ENCODE measurements at places on chromosomes 5 and 9.

DNA sequence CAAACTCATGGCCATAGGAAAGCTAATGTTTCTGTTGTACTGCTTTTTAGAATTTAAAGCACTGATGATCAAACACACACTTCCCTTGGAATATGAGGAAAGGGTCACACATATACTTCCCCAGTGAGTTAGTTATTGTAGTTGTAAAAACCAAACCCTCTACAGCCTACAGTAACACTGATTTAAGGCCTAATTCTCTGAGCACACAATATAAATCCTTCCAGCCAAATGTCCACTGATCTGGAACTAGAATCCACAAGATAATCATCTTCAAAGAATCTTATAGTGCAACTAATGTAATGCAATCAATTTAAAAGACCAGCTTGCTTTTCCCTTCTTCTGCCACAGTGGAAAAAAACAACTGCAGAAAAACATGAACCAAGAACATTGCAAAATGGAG lies 219.3 kb downstream of the CAAP1 start:
- no peak for DNase-seq

DNA sequence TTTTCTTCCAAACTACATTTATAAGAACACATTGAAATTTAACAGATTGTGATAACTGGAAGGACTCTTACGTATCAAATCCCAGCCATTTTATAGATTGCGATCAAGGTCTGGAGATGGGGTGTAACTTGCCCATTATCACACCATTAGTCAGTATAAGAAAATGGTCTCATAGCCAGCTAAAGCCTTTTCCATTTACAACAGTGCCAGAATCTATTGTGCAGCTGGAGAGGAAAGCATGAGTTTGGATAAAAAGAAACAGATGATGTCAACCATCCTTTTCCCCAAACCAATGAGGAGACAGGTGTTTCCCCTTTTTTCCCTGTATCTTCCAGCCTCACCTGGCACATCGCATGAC lies 658.8 kb downstream of the ACTL7B start:
- DNase-seq: no peak

DNA sequence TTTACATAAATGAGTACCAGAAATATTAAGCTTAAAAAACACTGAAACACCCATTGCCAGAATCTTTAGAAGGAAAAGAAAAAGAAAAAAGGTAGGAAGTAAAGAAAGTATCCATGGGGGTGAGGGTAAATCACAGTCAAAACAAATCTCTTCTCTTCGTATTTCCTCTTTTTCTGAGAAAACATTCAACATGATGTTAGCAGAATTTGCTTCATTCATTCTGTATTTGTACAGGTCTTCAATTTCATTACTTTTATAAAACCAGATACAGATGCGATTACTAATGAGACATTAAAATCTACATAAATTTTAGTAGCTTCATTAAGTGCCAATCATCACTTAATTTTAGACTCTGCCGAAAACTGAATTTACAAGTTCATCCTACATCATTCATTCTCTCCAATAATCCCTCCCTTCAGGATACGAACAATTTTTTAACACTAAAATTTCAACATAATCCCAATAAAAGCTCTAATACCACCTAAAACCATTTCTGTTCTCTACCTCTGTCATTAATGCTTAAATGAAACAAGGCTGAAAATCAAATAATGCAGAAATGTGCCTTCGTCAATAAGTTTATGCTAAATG lies 7.0 kb downstream of the NR3C1 start:
- DNase-seq: no peak

DNA sequence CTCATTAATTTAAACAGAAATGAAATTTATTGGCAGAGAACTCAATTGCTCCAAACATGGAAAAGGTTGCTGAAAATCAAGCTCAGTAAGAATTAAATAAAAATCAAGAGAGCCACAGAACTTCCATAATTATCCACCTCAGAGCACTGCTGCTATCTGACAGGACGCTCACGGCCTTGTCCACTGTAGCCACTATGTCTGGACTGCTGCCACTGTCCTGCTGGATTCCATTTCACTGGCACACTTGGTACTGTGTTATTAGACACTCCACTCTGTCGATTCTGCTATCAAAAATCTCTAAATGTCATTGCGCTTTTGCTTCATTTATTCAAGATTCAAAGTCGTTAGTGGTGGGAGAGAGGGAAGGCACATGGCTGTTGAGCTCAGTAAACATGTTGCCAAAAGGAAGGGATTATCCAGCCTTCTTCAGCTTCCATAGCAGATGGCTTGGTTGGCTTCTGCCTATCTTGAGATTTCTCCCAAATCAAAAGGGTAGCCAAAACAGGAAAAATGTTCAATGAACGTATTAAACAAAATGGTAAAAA lies 815.0 kb downstream of the CDH18 start:
- DNase-seq: no peak

DNA sequence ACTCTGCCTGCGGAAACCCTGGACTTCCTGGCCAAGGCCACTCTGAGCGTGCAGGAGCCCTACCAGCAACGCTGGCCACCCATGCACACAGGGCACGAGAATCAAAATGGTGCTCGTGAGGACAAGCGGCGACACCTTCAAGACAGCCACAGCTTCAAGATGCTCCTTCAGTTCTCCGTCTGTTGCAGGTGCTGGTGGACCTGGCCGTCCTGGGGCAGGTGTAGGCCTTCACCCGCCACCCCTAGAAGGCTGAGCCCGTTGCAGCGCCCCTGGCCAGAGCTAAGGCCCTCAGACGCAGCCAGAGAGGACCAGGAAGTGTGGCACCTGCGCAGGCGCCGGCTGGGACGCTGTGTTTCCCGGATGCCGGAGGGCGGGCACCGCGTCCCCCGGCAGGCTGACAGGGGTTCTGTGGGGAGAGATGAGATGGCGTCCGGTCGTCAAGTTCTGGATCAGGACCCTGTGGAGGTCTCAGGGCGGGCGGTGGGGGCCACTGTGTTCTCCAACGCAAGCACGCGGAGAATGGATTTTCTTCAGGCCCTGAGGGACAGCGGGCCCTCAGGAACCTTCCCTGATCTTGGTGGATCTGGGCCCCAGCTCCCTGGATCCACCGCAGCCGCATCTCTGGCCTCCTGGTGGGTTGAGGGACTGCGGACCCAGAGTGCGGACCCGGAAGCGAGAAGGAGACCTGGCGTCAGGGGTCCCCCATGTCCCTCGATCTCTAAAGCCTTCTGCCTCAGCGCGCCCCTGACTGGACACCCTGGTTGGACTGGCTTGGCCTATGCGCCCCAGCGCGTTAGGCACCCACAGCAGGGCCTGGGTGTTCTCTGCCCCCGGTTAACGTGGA lies 1770.8 kb upstream of the CDH9 start:
- DNase-seq: no peak

GRCh38 chr5:99000876-99001275 lies 72.1 kb upstream of the CHD1 start:
- no peak for DNase-seq

DNA sequence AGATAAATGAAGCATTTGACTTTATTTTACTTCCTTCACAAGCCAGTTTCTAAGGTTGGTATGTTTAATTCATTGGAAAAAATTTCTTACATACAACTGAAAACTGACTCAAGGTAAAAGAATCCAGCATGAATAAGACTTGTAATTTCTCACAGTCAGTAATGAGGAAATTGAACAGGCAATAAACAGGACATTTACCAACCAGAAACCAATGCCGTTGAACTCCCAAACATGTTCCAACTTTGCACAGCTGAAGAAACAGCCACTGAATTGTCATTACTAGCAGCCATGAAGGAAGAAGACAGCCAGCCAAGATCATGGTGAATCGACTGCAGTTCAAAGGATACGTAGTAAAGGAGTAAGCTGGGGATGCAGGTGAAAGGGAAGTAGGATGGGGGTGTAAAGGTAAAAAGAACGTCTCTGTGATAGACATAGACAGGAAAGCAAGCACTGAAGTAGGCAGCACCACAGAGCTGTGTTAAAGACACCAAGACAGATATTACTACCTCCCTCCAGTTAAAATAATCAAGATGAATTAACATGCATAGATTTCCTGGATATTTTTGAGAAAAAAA lies 21.3 kb upstream of the SLC12A2 start:
- DNase-seq: no peak

DNA sequence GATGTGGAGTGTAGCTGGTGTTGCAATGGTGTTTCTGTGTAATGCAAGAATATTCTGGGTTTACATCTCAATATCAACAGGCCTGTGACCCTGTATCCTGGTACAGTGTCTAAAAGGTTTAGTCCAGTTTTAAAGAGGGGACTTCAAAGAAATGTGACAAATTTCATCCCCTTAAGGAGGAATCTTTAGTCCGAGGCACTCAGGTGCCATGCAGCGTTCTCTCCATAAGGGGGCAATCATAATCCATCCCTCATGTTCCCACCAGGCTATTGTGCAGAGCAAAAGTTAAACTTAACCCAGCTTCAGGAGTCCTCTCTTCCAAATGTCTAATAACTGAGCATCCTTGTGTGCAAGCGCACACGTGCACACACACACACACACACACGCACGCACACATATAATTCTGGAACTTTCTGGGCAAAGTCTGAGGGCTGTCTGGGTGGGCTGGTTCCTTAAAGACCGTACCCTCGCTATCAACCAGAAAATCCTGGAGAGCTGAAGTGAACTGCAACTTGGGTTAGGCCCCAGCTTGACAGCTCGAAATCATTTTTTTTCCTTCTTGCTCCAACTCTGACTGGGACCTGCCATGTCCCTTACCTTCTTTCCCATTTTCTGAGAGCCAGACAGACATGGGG lies 46.0 kb downstream of the CRB2 start:
- DNase-seq: no peak

- no peak for DNase-seq
Measured at GRCh38 chr5:134878403-134878802, 4.2 kb downstream of the TXNDC15 start.

- DNase-seq: no peak
Measured at GRCh38 chr9:126829035-126829434, 24.2 kb downstream of the ZBTB43 start.

GRCh38 chr9:73118286-73118685 lies 33.4 kb upstream of the ANXA1 start:
- DNase-seq: no peak

GRCh38 chr5:159781626-159782157 lies 134.6 kb upstream of the ADRA1B start:
- no peak for DNase-seq

DNA sequence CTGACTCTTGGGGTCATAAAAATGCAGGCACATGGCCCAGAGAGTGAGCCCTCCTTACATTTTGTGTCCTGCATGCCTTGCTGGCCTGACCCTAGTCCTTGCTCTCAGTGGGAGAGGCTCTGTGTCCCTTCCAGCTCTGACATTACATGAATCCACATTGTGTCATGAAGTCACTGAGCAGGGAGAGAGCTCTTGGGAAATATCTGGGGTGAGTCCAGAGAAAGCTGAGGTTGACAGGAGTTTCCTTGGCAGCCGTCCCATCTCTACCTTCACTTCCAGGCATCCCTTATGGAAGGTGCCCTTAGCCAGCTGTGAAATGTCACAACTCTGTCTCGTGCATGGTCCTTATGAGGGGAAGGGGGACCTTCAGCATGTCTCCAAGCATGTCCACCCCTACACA lies 41.0 kb downstream of the FAT2 start:
- DNase-seq: no peak

- DNase-seq: no peak
Measured at GRCh38 chr5:127684726-127685467, 18.3 kb upstream of the CCDC192 start.

DNA sequence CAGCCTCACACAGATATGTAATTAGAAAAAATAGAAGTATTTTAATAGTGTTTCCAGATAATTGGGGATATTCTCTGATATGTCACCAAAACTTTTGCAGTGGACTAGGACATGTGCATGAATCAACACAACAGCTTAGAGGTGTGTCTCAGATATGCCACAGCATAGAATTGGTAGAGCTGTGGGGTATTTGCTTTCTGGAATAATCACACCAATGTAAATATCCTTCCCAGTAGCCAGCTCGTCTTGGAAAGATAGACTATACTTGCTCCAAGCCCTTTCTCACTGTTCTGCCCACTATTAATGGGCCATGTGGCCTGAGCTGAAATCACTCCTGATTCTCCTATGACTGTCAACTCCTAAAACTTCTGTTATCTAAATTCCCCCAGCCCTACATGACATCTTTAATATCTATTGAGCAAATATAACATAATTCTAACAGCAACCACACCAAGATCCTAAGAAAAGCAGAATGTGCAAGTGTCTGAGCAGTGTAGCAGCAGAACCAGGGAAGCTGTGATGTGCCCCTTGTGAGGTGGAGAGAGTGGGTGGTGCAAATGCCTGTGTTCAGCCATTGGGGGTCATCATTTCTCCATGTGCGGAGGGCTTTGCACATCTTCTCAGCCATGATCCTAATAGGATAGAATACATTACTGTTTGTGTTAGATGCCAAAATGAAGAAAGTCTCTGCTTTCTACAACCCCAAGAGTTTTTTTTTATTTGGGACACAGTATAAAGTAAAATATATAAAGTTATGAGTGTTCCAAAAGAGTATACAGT lies 65.0 kb downstream of the MELK start:
- DNase-seq: no peak

DNA sequence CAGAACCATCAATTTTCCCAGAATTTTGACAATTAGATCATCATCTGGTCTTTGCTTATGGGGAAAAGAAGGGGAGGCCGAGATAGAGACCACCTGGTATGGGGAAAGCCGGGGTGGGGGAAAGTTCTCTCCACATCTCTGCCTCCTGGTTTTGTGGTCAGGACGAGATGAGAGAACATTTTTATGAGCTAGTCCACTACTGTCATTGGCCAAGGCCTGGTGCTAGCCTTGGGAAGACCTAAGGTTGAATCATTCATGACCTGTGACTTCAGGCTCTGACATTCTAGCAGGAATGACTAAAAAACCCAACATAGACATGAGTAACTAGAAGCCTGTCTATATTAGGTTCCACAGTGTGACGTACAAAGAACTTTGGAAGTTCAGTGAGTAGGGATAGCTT lies 135.2 kb downstream of the PTTG1 start:
- DNase-seq: no peak

DNA sequence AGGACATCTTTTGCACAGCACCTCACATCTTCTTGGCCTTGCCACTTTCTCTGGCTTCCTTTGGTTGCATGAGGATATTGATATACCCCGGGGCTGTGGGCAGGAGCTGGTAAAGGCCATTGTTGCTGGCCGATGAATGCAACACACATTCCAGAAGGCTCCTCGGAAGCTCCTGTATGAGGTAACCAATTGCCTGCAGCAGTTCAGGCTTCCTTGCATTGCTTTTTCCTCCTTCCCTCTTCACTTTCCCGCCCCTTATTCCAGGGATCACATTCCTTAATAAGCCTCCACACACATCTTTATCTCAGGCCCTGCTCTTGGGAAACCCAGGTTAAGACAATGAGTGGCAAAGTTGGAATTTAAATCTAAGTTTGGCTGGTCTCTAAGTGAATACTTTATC lies 505.4 kb upstream of the CLINT1 start:
- no peak for DNase-seq

DNA sequence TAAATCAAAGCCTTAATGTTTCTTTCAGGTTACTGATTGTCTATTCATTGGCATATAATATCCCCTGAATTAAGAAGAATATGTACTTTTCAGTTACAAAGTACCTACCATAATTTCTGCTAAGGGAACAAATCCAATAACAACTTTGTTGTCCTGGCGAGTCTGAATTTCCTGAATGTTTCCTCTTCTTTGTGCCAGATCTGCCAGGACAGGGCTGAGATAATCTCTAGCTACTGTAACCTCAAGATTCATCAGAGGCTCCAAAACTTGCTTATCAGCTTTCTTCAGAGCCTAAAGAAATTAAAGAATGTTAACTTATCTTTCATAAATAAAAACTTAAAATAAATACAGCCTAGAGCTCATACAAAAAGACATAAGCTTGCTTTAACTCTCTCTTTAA lies 37.2 kb downstream of the HEXB start:
- DNase-seq: no peak

- no peak for DNase-seq
Measured at GRCh38 chr9:117480253-117480652, 65.4 kb upstream of the ASTN2 start.

GRCh38 chr5:143404416-143405062 lies 1.1 kb upstream of the NR3C1 start:
- peak; percentile 79 for DNase-seq

All from naive thymus-derived CD4-positive, alpha-beta T cell (primary cell).